BJ (cell line): ENCODE measurements at places on chromosomes 12 and 14. TPM values are rescaled to one million over a fixed set of nuclear protein-coding genes. Genes with fewer than 3 reads are reported as not detected.

The NFATC4 gene
- 95.8 and 151 TPM in 2 replicates for polyA plus RNA-seq

The DNAH10 gene
- polyA plus RNA-seq, result 0.61 and 0.76 TPM in 2 replicates

The TMEM116 gene
- 16.6 and 21.3 TPM in 2 replicates for polyA plus RNA-seq

The TOMM20L gene
- polyA plus RNA-seq, result not detected in 2 replicates

The ADCY4 gene
- 4.1 and 6.8 TPM in 2 replicates for polyA plus RNA-seq

The ADAMTS20 gene
- polyA plus RNA-seq, result 0.01 TPM in 1 of 2 replicates, not detected in the other

DNA sequence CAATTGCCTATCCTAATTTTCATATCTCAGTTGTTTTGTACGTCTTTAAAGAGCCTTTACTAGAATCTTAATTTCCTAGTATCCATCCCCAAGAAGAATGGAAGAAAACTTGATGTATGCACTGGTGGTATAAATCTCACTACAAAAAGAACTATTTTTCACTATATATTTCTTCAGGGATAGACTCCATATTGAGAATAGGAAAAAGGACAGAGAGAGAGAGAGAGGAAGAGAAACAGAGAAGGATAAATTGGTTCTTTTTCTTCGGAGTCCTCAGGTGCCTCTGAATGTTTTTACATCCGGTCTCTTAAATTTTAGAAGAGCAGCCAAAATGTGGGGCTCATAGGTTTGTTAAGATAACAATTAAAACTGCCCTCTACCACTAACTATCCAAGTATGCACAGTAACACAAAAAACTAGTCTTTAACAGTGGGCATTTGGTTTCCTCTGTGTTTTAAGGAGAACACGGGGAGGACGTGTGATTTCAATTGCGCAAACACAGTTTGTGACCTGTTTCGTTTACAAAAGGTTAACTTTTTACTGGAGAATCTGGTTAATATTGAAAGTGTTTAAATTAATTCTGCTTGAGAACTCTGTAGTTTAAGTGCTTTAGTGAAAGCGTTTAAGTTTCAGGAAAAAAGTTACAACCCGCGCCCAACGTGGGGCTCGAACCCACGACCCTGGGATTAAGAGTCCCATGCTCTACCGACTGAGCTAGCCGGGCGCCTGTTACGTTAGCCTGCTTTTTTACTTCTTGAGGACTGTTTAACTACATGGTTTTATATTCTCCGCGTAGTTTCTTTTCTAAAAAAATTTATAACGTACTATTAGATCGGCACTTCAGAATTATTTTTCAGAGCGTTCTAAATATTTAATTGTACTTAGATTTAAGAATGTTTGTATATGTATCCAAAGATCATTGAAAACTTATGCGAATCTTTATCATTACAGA lies 5.1 kb upstream of the PSMA3 start:
- DNase-seq, result no peak

- no peak for DNase-seq
These were observed 93.5 kb downstream of the ATXN2 start for GRCh38 chr12:111505601-111506036.

- no peak for DNase-seq
These were observed 254.2 kb upstream of the FKBP4 start for GRCh38 chr12:2540535-2540941.

DNA sequence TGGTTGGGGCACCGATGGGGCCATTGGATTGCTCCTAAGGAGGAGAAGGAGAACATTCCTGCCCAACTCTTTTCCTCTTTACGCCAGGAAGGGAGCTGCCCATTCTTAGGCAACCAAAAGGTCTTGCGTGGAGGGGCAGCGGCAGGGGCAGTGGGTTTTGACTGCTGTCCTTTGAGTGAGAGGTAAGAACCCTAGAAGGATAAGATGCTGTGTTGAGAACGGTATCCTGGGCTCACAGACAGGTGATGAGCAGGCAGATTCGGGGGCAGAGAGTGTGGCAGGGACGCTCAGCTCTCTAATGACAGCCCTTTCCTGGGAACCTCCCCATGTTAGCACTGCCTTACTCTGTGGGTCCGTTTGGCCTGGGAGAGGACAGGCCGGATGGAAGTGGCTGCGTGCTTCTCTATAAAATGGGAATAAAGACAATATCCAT lies 13.2 kb downstream of the LRTM2 start:
- DNase-seq, result no peak

- DNase-seq, result no peak
These were observed 410.8 kb upstream of the PDE3A start for GRCh38 chr12:19957308-19958125.
